NCI-H1436 (cell line): ENCODE measurements at places on chromosomes 7 and 10.

DNA sequence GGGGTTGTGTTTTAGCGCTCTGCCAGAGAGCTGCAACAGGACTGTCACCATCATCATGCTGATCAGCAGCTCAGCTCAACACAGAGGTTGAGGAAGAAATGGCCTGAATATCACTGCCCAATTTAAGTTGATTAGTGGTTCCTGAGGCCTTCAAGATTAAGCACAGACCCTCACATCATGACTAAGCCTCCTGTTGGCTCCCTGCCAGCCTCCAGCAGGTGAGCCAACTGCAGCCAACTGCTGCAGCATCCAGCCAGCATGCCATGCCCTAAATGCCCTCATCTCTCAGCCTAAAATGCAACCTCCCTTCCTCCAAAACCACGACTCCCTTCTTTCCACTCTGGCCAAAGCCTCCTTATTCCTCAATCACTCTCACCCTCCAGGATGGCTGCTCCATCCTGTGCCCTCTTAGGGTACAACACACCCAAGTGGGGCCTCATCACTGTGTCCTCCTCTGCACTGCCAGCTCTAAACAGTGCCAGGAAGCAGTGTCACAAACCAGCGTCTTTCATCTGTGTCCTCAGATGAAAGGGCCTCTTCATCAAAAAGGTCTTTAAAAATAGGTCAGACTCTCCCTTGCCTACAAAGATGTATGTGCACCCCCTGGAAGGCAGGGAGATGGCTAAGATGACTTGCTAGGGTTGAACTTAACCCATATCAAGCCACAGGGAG, 259.3 kb downstream of the ZEB1 start:
- no peak for DNase-seq

GRCh38 chr10:85992324-85992723, 374.3 kb downstream of the GRID1 start:
- no peak for DNase-seq

- no peak for DNase-seq
These were observed 740 bp downstream of the GALNT11 start for GRCh38 chr7:152025937-152026890.

DNA sequence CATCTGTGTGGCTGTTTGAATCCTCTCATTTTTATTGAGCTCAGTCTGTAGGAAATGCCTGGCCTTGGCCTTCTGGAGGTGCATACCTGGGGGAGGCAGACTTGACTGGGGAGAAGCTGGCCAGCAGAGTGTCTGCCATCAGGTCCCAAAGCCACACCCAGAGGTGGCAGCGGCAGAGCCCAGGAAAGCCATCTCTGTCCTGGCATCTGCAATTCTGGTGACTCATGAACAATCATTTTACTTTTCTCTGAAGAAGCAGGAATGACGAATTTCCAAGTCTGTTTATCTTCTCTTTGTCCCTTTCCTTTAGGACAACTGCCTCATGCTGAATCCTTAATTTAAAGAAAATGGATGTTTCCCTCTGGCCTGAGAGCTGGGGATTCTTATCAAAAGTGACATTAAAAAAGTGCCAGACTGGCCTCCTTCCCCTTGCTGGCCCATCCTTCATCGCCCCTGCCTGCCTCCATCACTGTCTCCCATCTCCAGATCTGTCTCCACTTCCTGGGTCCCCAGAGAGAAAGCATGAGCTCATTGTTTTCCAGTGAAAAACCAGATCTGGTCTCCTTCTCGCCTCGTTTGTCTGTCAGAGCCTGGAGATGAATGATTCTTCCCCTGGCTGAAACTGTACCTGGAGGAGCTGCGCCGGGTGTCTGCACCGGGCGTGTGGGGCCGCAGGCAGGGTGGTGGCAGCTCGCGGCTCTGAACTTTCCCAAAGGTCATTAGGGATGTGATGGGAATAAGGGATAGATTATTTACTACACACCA, 124.5 kb downstream of the TMEM178B start:
- no peak for DNase-seq

- no peak for DNase-seq
These were observed 150.2 kb upstream of the AUTS2 start for GRCh38 chr7:69448071-69448470.

GRCh38 chr10:31081937-31082840, 50.5 kb upstream of the ZNF438 start:
- DNase-seq = no peak

- no peak for DNase-seq
These were observed 5.5 kb upstream of the MNX1 start for GRCh38 chr7:157016024-157016351.
